Activated T-cell treated with anti-CD3 and anti-CD28 coated beads for 48 hours (primary cell): ENCODE measurements at places on chromosomes 11 and 22.

DNA sequence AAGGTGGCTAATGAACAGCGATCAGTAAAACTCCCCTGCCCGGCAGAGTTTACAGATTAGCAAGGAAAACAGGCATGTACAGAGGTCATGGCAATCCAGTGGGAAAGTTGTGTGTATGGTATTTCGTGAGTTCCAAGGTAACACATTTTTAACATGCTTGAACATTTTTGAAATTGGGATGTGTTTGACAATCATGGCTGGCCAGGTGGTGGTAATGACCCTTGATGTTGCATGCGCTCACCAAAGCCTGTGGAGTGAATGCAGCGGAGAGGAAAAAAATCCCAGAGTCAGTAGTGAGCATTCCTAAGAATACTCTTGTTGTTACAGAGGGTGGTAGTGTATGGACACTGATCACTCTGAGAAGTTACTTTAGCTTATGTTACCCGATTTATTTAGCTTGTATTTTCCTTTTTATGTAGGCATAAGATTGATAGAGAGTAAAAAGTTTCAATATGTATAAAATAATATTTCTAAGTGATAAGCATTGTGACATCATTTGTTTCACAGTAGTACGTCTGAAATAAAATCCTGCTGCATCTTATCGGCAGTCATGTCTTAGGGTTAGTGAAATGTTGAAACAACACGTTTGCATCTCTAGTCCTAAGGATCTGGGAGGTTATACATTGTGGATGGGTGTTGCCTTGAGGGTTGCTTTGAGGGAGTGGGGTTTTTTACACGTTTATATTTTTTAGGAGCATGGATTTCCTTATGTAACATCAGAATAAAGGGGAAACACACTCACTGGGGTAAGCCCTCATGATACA, 8.7 kb downstream of the TEAD1 start:
- no peak for DNase-seq

DNA sequence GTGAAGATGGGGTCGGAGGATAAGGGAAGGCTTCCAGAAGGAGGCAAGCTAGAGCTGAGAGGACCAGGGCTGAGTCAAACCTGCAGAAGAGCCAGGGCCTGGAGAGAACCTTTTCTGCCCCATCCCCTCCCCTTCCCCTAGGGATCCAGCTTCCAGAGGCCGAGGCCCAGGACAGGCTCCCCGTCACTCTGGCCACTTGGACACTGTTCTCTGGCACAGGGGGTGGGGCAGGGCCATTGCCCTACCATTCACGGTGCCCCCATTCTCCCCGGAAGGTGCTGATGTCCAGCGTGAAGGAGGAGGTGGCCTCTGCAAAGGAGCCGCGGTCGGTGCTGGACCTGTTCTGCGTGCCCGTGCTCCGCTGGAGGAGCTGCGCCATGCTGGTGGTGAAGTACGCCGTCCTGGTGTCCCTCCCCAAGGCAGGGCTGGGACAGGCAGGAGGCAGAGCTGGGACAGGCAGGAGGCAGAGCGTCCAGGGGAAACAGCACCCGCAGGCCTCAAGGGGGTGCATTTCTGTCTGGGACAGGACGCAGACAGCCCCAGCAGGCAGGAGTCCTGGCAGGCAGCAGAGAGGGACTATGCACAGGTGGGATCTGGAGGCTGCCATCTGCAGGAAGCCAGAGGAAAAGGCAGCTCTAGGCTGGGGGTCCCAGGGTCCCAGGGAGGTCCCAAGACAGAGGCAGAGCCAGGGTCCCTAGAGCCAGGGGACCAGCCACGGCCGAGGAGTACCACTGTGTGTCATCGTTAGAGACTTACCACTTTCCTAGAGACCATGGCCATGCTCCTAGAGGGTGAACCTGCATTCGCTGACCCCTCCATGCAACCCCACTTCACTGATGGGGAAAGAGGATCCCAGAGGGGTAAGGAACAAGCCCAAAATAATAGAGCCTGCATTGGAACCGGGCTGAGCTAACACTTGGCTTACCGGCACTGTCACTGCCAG, 25.8 kb upstream of the SLC22A12 start:
- no peak for DNase-seq

GRCh38 chr11:10375280-10375971, 70.6 kb downstream of the ADM start:
- no peak for DNase-seq

DNA sequence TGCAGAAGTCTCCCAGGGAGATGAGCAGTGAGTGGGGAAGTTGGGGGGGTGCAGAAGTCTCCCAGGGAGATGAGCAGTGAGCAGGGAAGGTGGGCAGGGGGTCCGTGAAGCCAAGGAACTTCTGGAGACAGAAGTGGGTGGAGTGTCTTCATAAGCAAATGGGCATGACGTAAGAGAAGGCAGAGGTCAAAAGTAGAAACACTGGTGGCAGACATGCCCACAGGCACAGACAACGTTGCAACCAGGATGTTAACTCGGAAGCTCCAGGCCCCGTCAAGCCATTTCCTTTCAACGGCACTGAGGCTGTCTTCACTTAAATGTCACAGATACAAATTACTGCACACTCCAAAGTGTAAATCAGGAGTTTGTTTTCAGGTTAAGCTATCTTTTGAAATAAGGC, 186.1 kb downstream of the SHANK2 start:
- DNase-seq = no peak

- no peak for DNase-seq
Observed at GRCh38 chr11:120139316-120140069, 1.6 kb upstream of the TRIM29 start.

DNA sequence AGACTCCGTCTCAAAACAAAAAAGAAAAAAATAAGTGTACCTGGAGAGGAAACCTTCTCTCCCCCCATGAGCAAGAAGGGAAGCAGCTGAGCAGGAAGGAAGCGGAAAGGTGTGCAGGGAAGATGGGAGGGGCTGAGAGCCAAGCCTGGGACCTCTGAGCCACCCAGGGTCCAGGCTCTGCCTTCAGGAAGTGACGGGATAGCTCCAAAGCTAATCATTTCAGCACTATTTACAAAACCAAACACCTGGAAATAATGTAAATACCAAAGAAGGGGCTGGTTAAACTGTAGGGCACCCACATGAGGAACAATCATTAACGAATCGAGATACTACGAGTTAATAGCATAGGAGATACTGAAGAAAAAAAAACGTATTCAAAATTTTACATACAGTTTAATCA, 27.9 kb downstream of the ARRB1 start:
- no peak for DNase-seq

DNA sequence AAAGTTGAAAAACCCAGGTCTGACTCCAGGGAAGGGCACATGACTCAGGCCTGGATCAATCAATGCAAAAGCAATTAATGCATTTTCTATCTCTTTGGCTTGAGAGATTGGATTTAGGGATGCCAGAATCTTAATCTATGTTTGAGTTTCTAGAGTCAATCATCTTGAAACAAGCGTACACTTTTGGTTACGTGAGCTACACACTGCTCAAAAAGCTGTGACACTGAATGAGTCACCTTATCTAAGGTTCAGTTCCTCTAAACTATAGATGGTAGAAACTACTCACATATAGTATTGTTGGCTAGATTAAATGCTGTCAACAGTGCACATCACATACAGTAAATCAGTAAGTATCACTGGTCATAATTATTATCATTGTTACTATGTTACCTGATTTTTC, 24.2 kb downstream of the MRE11 start:
- DNase-seq = no peak

DNA sequence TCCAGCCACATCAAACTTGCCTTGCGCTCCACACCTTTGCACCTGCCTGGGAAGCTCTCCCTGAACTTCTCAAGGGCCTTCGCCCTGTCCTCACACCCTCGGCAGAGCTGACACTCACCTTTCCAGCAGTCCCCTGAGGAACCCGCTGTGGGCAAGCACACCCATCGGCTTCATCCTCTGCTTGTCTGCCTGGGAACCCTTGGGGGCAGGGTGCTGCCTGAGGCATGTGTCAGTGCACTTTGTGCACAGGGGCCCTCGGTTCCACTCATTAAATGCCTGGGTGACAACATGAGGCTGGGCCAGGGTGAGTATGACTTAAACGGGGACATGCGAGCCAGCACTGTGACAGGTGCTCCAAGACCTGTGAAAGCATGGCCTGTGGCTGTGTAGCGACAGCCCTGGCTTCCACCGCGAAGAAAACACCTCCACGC, 2.6 kb upstream of the LRFN4 start:
- DNase-seq = no peak

GRCh38 chr11:46710821-46711269, 8.2 kb upstream of the F2 start:
- no peak for DNase-seq

- no peak for DNase-seq
Observed at GRCh38 chr11:22466809-22467208, 128.6 kb downstream of the SLC17A6 start.

DNA sequence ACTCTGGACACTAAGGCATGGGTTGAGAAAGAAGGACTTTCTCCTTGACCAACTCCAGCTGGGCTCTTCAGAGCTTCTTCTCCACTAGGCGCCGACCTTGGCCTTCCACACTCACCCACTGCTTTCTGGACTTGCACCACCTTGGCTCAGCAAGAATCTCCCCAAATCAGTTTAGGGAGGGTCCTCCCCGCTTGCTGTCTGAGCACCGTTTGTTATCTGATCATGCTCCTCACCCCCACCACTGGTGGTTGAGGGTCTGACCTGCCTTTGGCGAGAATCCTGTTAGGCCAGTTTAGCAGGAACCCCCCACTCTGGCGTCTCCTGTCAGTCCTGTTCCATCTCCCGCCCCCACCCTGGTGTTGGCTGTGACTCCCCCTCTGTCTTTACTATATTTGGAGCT, 10.4 kb downstream of the APOL2 start:
- no peak for DNase-seq

GRCh38 chr11:94533206-94533605, 10.5 kb upstream of the FUT4 start:
- DNase-seq = no peak

DNA sequence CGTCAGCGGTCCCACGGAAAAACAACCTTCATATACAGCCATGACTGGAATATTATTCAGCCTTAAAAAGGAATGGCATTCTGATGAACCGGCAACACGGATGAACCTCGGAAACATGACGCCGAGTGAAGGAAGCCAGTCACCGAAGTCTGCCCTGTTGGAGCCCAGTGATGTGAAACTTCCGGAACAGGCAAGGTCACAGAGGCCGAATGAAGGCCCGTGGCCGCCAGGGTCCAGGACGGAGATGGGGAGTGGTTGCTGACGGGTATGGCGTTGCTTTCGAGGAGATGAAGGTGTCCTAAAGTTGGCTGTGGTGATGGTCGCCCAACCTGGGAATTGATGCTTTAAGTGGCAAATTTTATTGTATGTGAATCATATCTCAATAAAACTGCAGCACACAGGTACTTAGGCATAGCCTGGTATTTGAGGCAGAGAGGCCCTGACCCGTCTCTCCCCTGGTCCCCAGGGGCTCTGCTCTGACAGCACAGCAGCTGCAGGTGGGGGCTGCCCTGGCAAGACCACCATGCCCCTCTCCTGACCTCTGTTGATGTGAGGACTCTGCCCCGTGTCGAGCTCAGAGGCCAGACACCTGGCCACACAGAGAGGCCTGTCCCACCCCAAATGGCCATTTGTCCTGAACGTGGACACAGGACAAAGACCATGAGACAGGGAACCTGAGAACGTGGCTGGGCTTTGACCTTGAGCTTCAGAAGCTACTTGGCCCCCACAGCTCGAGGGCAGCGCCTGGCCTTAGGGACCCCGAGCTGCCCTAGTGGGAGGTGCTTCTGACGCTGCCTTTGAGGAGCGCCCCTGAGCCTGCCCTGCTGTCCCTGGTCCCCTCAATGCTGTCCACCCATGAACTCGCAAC, 1090.8 kb downstream of the BRD1 start:
- DNase-seq = no peak

GRCh38 chr22:17952273-17952801, 72.0 kb downstream of the MICAL3 start:
- no peak for DNase-seq

- DNase-seq = no peak
Observed at GRCh38 chr11:10658621-10659338, 34.8 kb downstream of the IRAG1 start.

- no peak for DNase-seq
Observed at GRCh38 chr11:93908689-93909088, 58.3 kb upstream of the VSTM5 start.

DNA sequence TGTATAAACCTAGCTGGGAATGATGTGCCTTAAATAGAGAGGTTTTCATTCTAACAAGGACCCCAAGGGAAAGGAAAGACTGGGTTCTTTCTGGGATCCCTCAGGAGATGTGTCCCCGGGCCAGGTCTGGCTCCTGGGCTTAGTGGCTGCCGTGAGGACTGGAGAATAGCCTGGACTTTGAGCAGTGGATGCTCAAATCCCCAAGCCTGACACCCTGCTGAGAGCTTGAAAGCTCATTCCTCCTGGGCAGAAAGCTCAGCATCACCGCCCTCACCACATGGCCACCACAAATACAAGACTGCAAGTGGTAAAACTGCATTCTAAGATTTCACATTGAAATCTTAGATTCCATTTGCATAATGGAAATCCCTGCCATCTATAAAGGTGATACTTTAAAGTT, 79.4 kb upstream of the NARS2 start:
- no peak for DNase-seq

DNA sequence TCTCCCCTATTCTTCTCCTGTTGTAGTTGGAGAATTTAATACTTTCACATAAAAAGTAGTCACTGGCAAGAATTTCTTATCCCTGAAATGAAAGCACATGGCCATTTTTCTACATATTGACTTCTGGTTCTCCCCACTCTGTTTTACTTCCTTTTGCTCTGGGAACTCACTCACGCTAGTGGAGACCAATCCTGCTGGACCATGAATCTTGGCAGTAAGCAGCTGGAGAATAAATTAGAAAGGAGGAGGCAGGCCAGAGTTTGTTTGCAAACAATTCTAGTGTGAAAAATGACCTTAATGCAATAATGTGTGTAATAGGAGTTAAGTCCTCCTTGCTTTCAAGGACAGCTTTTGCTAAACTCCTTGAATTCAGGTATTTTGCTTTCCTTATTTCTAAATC, 412.3 kb upstream of the CHORDC1 start:
- no peak for DNase-seq

DNA sequence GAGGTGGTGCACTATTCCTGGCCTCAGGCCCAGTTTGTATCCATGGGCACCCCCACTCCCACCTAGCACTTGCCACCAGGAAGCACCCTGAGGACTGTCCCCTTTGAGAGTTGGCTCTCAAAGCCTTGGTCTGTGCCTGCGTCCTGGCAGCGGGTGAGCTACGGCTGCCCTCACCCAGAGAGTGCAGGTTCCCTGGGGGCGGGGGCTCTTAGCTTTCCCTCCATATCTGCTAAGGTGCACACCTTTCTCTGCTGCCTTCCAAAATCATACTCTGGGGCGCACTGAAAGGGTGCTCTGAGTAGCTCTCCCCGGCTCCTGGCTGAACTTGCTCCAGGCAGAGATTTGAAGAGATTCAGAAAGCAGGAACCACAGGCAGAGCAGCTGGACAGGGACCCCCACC, 7.1 kb downstream of the KCNQ1 start:
- DNase-seq = no peak

DNA sequence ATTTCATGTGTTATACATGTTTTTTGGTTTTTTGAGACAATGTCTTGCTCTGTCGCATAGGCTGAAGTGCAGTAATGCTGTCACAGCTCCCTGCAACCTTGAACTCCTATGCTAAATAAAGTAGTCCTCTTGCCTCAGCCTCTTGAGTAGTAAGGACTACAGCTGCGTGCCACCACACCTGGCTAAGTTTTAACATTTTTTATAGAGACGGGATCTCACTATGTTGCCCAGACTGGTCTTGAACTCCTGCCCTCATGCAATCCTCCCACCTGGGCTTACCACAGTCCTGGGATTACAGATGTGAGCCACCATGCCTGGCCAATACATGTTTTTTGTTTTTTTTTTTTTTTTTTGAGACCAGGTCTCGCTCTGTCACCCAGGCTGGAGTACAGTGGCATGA, 33.9 kb downstream of the SWAP70 start:
- no peak for DNase-seq
